ENCODE measurements at places on chromosomes 12 and 14.

GRCh38 chr14:55370883-55371455 is 40.7 kb downstream of the ATG14 start:
- DNase-seq: no peak

DNA sequence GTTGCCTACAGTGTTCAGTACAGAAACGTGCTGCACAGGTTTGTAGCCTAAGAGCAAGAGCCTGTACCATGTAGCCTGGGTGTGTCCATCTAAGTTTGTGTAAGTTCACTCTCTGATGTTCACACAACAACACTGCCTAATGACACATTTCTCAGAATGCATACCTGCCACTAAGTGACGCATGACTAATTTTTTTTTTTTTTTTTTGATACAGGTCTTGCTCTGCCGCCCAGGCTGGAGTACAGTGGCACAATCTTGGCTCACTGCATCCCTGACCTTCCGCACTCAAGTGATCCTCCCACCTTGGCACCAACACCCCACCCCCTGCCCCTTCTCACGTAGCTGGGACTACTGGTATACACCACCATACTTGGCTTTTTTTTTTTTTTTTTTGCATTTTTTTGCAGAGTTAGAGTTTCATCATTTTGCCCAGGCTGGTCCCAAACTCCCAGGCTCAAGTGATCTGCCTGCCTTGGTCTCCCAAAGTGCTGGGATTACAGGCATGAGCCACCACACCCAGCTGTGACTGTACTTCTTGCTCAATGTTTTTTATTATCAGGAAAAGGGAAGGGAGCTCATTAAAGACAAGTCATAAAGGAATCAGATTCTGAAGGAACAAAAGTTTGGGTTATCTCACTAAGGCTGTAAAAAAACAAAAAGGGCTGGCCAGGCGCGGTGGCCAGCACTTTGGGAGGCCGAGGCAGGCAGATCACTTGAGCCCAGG is 10.0 kb upstream of the CDC42BPB start:
- no peak for DNase-seq

GRCh38 chr12:113119980-113120669 is 15.4 kb downstream of the RASAL1 start:
- no peak for DNase-seq

DNA sequence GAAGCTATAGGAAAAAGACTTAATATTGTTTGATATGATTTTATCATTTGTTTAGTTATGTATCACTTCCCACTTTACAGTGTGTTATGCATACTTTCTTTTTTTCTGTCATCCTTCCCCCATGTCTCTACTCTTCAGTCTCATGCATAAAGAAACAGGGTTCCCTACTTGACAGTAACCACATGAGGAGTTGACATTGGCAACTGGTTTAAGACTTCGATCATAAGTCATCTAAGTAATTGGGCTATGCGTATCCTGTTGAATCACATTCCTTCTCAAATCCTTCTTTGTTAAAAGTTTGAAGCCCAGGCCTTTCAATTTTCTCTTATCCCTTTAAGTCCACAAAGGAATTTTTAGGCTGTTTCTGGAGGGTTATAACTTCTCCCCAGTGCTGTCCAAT is 358.7 kb downstream of the RAD51B start:
- DNase-seq: no peak

- DNase-seq: no peak
Observed at GRCh38 chr14:99315197-99315596, 43.2 kb upstream of the BCL11B start.

- DNase-seq: no peak
Observed at GRCh38 chr12:3670083-3670620, 82.8 kb downstream of the CRACR2A start.

GRCh38 chr14:24234095-24235005 is 1.6 kb downstream of the GMPR2 start:
- no peak for DNase-seq

- no peak for DNase-seq
Observed at GRCh38 chr14:95463171-95463901, 53.1 kb downstream of the SYNE3 start.

DNA sequence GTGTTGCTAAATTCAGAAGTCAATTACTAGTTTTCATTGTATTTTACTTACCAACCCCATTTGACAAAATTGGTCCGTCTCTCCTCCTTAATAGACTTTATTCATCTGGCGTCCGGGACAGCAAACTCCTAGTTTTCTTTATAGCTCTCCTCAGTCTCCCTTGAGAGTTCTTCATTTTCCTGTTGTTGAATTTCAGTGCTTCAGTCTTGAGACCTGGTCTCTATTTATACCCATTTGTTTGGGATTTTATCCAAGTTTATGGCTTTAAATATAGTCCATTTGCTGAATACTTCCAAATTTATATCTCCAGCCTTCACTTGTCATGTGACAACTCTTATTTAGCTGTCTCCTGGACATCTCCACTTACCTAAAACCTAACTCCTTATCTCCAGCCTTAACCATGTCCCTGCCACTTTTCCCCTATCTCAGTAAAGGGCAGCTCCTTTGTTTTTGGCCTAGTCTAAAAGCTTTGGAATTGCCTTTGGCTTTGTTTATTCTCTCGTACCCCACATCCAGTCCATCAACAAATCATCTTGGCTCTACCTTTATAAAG is 23.5 kb downstream of the KTN1 start:
- no peak for DNase-seq

Data from stimulated activated CD4-positive, alpha-beta T cell treated with anti-CD3 and anti-CD28 coated beads, Interleukin-4, amount 100 ng/mL, for 48 hours (primary cell).